Tibial artery (tissue), 4 donors: ENCODE measurements at places on chromosomes 16 and 17.

- H3K27me3 ChIP-seq = no peaks in the 10 kb centered on the region
- H3K4me3 ChIP-seq = no peak overlapping the region
- peaks cover 30% of the 10 kb centered on the region for H3K4me1 ChIP-seq
- H3K27ac ChIP-seq = no peak overlapping the region
- H3K36me3 ChIP-seq = no peaks in the 10 kb centered on the region
Observed at GRCh38 chr16:66154801-66155200, 211.7 kb upstream of the CDH5 start.

GRCh38 chr16:75260851-75261589, 9.6 kb upstream of the BCAR1 start:
- H3K4me3 ChIP-seq = no peak overlapping the region
- H3K27ac ChIP-seq = peak overlapping the region; percentile 96
- H3K4me1 ChIP-seq = peaks cover 75% of the 10 kb centered on the region
- H3K27me3 ChIP-seq = no peaks in the 10 kb centered on the region
- DNase-seq = no peak

DNA sequence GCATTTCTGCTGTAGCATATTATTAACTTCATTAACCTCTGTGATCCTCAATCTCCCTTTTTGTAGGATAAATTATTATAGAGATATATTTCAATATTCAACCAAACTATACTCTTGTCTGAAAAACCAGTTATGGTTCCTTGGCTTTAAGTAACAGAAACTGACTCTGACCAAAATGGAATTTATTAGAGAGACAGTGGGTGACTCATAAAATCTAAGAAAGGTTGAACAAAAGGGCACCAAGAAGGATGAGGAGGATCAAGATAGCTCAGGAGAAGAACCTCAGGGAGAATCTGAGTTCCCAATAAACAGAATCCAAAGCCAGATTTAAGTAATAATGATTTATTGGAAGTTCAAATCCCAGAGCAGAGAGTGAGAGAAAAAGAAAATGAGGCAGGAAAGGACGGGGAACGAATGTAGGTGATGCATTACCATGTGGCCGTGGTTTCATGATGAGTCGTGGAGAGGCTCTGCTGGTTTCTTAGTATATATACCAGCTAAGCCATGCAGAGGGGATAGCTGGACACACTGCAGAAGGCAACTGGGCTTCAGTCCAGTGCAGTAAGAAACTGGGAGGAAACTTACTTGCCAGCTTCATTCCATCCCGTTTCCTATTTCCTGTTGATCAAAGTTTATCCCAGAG, 151.5 kb upstream of the GOT2 start:
- H3K27me3 ChIP-seq = no peaks in the 10 kb centered on the region
- H3K4me1 ChIP-seq = no peaks in the 10 kb centered on the region
- no peak for DNase-seq

- no peak overlapping the region for H3K4me3 ChIP-seq
- no peaks in the 10 kb centered on the region for H3K4me1 ChIP-seq
- H3K36me3 ChIP-seq = no peaks in the 10 kb centered on the region
Observed at GRCh38 chr16:82013139-82013538, 1.9 kb upstream of the SDR42E1 start.

- no peak overlapping the region for H3K27ac ChIP-seq
- peaks cover 8% of the 10 kb centered on the region for H3K27me3 ChIP-seq
- no peak overlapping the region for H3K4me3 ChIP-seq
- H3K4me1 ChIP-seq = peaks cover 11% of the 10 kb centered on the region
- no peaks in the 10 kb centered on the region for H3K36me3 ChIP-seq
Observed at GRCh38 chr17:74977802-74978201, 5.2 kb upstream of the HID1 start.

- H3K4me3 ChIP-seq = no peak overlapping the region
- no peaks in the 10 kb centered on the region for H3K36me3 ChIP-seq
- H3K27me3 ChIP-seq = no peaks in the 10 kb centered on the region
- DNase-seq = no peak
- peak overlapping the region; percentile 37 for H3K27ac ChIP-seq
Observed at GRCh38 chr16:24075931-24076716, 180.0 kb upstream of the CACNG3 start.

DNA sequence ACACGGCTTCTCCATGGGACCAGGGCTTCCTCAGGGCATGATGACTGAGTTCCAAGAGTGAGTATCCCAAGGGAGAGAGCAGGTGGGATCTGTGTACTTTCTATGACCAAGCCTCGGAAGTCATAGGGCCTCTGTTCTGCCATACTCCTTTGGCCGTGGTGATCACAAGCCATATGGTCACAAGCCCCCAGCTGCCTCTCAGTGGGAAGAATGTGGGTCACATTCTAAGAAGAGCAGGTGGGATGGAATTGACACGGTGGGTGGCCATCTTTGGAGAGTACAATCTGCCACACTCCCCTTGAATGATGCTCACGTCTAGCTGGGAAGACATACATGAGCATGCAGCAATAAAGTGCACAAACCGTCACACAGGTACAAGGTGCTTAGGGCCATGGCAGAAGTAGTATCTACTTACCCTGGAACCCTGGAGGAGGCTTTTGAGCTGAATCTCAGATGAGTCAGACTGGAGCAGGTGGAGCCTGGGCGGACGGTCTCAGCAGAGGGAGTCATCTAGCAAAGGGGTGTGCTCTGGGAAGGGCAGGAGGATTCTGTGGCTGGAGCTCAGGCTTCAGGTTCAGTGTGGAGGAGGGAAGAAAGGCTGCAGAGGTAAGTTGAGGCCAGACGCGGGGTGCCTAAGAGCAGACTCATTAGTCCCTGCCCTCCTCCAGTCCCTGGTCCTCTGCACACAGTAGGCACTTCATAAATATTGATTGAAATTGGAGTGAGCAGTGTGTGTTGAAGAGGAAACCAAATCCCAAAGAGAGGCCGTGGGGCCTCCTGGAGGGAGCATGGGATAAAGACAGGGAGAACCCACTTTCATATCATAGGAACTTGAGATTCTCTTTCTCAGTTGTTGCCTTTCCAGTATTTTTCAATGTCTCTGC, 26.6 kb downstream of the GOSR2 start:
- H3K4me1 ChIP-seq = no peaks in the 10 kb centered on the region
- H3K4me3 ChIP-seq = no peak overlapping the region
- H3K36me3 ChIP-seq = no peaks in the 10 kb centered on the region
- DNase-seq = no peak

DNA sequence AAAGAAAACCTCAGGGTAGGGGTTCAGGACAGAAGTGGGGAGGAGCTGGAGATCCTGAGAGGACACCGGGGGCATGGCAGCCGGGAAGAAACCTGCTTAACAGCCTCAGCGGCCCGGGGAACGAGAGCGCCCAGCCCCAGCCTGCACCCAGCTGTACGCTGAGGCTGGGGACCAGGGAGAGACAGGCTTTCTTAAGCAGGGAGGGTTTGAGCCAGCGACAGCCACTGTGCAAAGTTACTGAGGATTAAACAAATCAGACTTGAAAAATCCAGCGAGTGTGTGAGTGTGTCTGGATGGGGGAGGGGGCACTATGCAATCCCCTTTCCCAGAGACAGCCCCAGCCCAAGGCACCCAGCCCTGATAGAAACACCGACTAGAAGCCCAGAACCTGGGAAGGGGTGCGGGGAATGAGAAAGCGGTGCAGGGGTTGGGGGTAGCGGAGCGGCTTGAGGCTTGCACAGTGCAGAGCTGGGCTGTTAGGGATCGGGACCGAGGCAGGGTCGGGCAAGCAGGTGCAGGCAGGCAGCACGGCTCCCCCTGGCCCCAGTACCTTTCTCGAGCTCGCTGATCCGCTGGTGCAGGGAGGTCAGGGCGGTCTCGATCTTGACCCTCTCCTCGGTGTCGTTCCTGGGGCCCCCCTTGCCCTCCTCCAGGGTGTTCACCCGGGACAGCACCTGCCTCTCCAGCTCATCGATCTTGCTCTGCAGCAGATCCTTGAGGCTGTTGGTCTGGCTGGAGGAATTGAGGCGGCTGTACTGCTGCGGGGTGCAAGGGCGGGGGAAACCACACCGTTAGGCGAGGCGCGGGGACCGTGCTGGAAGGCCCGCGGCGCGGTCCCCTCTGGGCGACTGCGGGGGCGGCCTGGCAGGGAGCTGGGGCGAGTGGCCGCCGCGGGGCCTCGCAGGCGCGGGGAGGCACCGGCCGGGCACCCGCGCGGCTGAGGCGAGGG, 1.2 kb downstream of the NPTX1 start:
- H3K36me3 ChIP-seq = no peaks in the 10 kb centered on the region
- no peak for DNase-seq
- peak overlapping the region; percentile 36 for H3K4me3 ChIP-seq

- DNase-seq = no peak
- no peaks in the 10 kb centered on the region for H3K27me3 ChIP-seq
- no peak overlapping the region for H3K27ac ChIP-seq
- H3K4me3 ChIP-seq = no peak overlapping the region
Observed at GRCh38 chr16:67115639-67116038, 5.9 kb downstream of the PHAF1 start.

- H3K27ac ChIP-seq = no peak overlapping the region
- H3K27me3 ChIP-seq = peaks cover 65% of the 10 kb centered on the region
- H3K36me3 ChIP-seq = no peaks in the 10 kb centered on the region
- H3K4me3 ChIP-seq = no peak overlapping the region
- no peak for DNase-seq
Observed at GRCh38 chr17:74330446-74330845, 4.4 kb downstream of the KIF19 start.

GRCh38 chr17:31413874-31414549, 22.5 kb downstream of the RAB11FIP4 start:
- no peaks in the 10 kb centered on the region for H3K36me3 ChIP-seq
- no peak overlapping the region for H3K27ac ChIP-seq
- no peak for DNase-seq
- no peaks in the 10 kb centered on the region for H3K4me1 ChIP-seq
- H3K27me3 ChIP-seq = peaks cover 37% of the 10 kb centered on the region

DNA sequence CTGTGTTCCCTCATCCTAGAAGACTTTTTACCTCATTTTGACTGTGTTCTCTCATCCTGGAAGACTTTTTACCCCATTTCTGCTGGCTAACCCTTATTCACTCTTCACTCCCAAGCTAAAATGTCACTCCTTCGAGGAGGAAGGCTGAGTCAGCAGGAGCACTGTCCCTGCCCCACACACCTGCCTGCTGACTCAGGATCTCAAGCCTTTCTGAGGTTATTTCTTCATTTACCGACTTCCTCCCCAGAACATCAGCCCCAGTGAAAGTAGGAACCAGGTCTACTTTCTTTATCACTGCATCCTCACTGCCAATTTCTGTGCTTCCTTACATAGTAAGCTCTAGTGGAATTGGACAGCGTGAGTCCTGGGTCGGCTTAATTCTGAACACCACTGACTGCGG, 220.6 kb downstream of the HS3ST4 start:
- H3K4me3 ChIP-seq = no peak overlapping the region
- peaks cover 3% of the 10 kb centered on the region for H3K27me3 ChIP-seq
- DNase-seq = no peak
- no peaks in the 10 kb centered on the region for H3K36me3 ChIP-seq

GRCh38 chr17:42163113-42163512, 8.3 kb upstream of the RAB5C start:
- H3K4me1 ChIP-seq = no peaks in the 10 kb centered on the region
- no peaks in the 10 kb centered on the region for H3K27me3 ChIP-seq
- no peak overlapping the region for H3K27ac ChIP-seq
- H3K4me3 ChIP-seq = no peak overlapping the region
- no peaks in the 10 kb centered on the region for H3K36me3 ChIP-seq
